HL-60 (cell line): ENCODE measurements at places on chromosomes 13 and 19.

GRCh38 chr13:42532561-42533335 lies 41.2 kb upstream of the TNFSF11 start:
- DNase-seq = no peak

- no peak for DNase-seq
Measured at GRCh38 chr13:36918246-36919131, 1.5 kb downstream of the SMAD9 start.

DNA sequence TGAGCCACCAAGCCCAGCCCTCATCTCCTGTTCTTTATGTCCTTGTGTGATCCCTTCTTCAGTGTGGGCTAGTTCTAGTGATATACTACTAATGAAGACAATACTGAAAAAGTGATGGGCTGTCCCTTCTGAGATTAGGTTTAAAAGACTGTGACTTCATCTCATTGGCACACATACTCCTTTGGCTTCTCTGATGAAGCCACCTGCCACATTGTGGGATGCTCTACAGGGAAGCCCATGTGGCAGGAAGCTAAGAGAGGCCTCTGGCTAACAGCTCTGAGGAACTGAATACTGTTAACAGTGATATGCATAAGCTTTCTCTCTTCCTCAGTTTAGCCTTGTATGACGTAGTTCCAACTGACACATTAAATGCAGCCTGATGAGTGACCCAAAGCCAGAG lies 13.6 kb downstream of the CSNK1A1L start:
- peak; percentile 25 for DNase-seq

GRCh38 chr13:34857558-34858325 lies 84.3 kb upstream of the NBEA start:
- DNase-seq = no peak

DNA sequence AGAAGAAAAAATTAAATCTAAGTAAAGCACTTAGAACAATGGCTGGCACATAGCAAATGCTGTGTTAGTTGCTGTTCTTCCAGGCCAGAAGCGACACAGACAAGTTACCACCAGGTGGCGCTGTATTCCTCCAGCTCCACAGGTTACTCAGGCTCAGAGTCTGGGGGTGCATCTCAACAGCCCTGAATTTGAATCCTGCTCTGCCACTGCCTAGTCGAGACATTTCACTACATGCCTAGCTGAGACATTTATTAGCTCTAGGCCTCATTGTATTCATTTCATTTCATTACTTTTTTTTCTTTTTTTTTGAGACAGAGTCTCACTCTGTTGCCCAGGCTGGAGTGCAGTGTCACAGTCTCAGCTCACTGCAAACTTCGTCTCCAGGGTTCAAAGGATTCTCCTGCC lies 16.4 kb upstream of the CYP2B6 start:
- DNase-seq = peak; percentile 36

DNA sequence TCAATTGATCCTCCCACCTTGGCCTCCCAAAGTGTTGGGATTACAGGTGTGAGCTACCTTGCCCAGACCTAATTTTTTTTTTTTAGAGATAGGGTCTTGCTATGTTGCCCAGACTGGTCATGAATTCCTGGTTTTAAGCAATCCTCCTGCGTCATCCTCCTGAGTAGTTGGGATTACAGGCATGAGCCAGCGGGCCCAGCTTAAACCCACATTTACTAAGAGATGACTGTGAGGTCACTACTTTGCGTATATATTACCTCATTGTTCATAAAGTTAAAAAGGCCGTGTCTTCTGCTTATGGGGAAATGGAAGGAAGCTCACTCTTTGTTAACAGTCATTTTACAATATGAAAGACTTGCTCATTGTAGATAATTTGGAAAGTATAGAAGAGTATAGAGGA lies 39.6 kb upstream of the C1QTNF9 start:
- no peak for DNase-seq

DNA sequence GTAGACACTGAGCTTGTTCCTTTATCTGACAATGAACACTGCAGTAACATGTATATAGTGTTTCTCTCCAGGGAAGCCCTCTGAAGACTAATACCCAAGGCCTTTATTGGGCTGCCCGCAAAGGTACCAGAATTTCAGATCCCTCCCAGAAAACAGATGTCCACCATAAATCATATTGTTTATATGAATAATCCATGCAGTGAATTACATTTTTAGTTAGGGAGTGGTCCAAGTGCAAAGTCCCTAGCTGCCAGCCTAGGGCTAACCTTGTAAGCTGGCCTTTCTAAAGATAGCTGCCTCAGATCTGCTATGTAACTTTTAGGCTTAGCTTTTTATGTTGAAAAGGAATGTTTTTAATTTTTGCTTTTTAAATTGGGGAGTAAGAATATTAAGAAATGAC lies 44.7 kb downstream of the TDRD3 start:
- DNase-seq = no peak

GRCh38 chr13:33838647-33839046 lies 20.7 kb downstream of the RFC3 start:
- DNase-seq = no peak

GRCh38 chr13:72875233-72875632 lies 93.3 kb downstream of the PIBF1 start:
- DNase-seq = no peak

- DNase-seq = no peak
Measured at GRCh38 chr13:47289567-47289966, 392.7 kb upstream of the HTR2A start.

GRCh38 chr13:78376822-78377221 lies 226.5 kb downstream of the POU4F1 start:
- DNase-seq = no peak

DNA sequence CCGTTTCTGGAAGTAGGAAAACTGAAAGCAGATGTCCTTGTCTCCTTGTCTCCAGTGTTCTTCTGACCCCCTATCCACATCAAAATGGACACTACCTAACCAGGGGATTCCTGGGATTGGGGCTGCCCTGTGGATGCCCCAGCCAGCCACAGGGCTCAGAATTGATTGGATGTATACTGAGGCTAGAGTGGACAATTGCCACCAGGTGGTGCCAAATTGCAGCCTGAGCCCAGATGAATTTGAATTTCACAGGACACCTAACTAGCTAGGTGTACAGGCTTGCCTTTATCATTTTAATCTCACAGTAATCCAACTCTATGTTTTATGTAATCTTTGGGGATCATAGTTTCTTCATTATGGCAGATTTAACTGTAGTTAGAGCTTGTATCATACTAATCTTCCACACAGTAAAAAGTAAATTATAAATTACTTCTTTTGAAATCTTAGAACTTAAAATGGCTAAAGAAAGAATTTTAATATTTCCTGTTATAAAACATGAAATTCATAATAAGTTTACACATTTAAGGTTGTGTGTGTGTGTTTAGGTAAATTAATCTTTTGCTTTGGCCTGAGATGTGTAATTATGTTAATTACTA lies 58.0 kb downstream of the PIBF1 start:
- peak; percentile 4 for DNase-seq

DNA sequence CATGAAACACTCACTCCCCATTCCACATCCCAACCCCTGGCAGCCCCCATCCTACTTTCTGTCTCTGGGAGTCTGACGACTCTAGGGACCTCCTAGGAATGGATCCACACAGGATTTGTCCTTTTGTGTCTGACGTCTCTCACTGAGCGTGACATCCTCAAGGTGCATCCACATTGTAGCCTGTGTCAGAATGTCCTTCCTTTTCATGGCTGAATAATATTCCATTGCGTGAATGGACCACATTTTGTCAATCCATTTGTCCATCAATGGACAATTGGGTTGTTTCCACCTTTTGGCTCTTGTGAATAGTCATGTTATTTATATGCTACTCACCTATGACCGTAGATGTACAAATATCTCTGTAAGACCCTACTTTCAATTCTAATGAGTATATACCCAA lies 16.8 kb upstream of the NMRK2 start:
- no peak for DNase-seq

GRCh38 chr19:44611812-44612295 lies 1.5 kb upstream of the IGSF23 start:
- DNase-seq = no peak

DNA sequence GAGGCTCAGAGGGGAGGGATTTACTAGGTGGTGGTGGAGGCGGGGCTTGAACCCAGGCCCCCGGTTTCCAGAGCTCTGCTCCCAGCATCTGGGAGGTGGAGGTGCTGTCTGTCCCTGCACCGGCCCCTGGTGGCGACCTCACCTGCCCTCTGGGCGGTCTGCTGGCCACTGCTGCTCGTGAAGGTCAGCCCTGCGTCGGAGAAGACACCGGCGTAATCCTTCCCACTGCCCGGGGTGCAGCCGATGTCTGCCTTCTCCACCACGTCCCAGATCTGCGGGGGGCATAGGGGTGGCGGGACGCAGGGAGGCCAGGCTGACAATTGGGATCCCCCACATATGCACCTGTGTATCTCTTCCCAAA lies 12.8 kb downstream of the C3 start:
- DNase-seq = no peak
